ENCODE measurements at places on chromosomes 2 and 18. TPM values are rescaled to one million over a fixed set of nuclear protein-coding genes. Genes with fewer than 3 reads are reported as not detected.

Gene SOCS6
- 0.23 TPM for polyA plus RNA-seq

- peak; percentile 9 for DNase-seq
Observed at GRCh38 chr2:72887740-72888437, 681 bp downstream of the SPR start.

DNA sequence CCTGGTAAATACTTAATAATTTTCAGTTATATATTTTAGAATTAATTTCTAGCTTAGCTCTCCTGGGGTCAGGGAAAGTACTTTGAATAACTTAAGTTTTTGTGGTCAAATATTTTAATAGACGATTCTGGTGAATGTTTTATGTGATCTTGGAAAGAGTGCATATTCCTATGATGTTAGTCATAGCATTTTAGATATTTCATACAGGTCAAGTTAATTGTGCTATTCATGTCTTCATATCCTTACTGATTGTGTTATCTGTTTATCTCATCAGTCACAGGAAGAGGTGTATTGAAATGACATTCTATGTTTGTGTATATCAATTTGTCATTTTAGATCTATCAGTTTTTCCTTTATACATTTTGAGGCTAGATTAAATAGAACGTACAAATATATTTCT lies 576.2 kb downstream of the CPS1 start:
- DNase-seq: no peak

DNA sequence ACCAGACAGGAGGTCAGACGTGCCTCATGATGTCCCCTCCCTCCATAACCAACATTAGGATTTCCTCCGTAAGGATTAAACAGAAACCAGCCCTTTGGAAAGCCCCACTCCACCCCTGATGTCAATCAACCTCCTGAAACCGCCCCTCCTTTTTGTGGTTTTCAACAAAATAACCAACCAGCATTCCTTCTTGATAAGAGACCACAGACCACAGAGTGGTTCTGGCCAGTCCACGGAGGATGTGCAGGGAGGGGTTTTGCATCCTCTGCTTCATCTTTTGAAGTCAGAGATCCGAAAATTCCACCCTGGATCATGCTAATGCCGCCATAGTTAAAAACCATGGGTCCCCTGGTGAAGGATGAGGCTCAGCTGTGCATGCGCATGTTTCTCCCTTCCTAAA lies 180.0 kb upstream of the CCDC150 start:
- peak; percentile 8 for DNase-seq

GRCh38 chr18:40546875-40547274 lies 1408.2 kb upstream of the PIK3C3 start:
- DNase-seq: no peak

DNA sequence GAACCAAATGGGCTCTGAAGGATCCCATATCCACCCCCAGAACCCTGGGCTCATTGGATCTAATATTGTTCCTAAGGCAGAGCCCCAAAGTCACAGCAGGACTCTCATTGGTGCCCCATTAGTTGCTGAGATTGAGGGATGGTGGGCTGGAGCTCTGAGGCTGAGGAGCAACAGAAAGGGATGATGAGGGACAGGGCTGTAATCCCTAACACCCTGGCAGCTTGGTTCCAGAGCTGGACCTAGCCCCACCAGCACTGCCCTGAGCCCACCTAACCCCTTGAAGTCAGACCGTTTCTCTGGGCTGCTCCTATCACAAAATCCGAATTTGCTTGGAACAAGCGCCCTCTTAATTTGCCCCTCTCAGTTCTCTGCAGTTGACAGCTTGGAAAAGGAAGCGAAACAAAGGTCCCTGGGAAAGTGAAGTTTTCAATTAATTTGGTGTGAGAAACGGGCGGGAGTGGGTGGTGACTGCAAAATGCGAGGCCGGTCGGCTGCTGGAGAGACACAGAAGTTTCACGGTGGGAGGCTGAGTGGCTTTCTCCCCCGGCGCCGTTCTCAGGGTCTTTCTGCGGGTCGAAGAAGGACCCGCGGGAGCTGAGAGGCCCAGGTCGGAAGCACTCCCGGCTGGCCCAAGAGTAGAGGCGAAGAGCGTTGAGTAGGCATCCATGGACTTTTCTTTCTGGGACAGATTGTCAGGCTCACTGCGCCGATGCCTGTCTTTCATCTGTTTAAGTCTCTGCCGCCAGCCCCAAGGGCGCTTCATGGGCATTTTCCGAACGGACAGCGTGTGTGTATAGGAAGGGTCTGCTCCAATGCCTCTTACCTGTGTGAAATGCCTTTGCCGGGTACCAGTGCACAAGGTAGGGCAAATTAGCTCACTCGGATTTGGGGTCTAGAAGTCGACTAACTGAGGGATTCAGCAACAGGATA lies 927 bp upstream of the HOXD13 start:
- DNase-seq: no peak

- DNase-seq: no peak
Observed at GRCh38 chr18:51668101-51668500, 470.6 kb upstream of the MEX3C start.

- no peak for DNase-seq
Observed at GRCh38 chr2:45443012-45443411, 168.1 kb downstream of the SRBD1 start.

Gene GPATCH11
- 9.6 TPM for polyA plus RNA-seq

DNA sequence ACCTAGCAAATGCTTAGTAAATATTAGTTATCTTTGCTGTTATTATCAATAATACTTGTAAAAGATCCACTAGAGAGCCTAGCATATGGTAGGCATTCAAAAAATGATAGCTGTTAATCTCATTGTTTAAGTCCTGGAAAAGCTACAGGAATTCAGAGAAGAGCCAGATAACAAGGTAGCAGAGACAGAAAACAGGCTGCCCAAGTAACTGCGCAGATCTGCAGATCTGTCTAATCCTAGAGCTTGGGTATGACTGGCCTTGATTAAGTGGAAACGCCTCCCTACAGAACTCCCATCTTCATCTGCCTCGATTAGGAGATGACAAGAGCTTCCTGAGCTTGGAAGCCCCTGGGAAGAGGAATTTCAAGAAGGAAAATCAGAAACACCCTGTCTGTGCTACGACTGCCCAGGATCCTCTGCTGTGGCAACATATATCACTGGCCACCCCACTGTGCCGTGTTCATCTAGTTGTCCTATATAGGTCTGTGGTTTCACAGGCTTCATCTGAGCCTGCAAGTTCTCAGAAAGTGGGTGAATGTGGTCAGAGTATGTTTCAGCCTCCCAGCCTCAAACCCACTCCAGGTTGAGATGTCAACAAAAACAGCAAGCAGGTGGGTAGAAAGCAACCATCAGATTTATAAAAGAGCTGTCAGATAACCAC lies 151.5 kb upstream of the PKDCC start:
- peak; percentile 5 for DNase-seq

Gene TWIST2
- not detected for polyA plus RNA-seq

Gene TNFRSF11A
- 1.1 TPM for polyA plus RNA-seq

Gene ITGB6
- polyA plus RNA-seq: not detected

Gene TMEM182
- polyA plus RNA-seq: 6.2 TPM

DNA sequence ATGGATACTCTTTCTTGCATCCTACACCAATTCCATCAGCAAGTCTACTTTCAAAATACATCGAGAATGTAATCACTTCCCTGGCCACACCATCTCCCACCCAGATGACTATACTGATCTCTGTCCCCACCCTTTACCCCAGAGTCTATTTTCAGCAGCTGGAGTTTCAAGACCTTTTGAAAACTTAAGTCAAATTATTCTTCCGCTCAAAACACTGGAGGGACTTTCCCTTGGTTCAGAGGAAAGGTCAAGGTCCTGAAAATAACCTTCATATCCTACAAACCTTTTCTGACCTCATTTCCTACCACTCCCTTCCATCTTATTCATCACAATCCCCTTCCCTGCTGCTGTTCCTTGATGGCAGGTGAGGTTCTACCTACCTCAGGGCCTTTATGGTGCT lies 58.8 kb upstream of the LYPD6 start:
- DNase-seq: no peak

DNA sequence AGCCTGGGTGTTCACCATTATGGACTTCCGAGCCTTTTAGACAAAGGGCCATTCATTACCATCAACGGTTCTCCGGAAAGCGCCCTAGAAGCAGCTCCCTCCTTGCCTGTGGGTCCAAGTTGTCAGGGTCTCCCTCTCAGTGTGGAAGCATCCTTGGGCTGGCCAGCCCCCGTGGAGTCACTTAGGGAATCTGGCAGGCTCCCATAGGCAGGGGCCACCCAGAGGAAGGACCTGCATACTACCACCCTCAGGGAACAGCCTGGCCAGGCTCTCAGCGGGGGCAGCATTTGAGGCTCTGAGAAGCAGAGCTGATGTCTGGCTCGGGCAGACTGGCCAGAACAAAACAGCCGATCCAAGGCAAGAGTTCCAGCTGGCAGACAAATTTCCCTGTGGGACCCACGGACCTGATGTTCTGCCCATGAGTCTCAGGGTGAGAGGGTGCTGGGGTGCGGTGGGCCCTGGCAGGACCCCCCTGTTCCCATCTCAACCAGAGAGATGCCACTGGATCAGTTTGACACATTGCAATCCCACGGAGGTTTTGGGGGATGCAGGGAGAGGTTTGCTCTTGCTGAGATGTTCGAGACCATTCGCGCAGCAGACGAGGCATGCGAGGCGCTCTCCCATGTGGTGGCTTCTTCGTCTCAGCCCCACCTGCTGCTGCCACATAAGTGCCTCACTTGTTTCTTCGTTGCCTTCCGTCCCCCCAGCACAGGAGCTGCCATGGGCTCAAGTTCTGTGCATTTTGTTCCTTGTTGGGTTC lies 56.9 kb downstream of the ACKR3 start:
- DNase-seq: no peak

DNA sequence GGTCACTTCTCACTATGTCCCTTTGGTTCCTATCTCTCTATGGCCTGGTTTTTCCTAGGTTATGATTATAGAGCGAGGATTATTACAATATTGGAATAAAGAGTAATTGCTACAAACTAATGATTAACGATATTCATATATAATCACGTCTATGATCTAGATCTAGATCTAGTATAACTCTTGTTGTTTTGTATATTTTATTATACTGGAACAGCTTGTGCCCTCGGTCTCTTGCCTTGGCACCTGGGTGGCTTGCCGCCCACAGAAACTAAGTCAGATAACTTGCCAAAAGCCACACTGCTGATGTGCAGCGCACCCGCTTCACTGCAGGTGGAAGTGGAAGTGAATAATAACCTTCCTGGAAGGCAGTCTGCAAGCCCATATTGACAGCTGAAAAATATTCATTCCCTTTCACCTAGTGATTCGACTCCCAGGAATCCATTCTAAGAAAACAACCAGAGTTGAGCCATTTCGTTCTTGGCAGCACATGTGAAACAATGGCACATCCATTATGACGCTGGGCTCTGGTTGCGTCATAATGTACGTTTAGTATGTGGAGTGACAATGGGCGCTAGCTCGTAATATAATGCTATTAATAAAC lies 725 bp upstream of the ANKRD53 start:
- DNase-seq: no peak

DNA sequence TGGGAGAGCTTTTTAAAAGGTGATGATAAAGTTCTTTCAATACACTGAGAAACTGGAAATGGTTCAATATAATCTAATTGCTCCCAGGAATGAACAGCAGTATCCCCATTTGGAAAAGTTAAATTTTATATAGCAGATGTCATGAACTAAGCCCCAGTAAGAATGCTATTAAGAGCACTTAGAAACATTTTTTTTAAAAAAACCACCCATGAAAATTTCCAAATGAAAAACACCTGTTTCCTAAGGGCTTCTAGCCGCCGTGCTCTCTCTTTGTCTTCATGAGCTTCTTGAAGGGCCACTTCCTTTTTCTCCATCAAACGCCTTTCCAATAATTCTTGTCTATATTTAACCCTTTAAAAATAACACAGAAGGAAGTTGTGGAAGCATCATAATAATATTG lies 77.0 kb downstream of the UPP2 start:
- no peak for DNase-seq

Gene PPM1G
- 117 TPM for polyA plus RNA-seq

DNA sequence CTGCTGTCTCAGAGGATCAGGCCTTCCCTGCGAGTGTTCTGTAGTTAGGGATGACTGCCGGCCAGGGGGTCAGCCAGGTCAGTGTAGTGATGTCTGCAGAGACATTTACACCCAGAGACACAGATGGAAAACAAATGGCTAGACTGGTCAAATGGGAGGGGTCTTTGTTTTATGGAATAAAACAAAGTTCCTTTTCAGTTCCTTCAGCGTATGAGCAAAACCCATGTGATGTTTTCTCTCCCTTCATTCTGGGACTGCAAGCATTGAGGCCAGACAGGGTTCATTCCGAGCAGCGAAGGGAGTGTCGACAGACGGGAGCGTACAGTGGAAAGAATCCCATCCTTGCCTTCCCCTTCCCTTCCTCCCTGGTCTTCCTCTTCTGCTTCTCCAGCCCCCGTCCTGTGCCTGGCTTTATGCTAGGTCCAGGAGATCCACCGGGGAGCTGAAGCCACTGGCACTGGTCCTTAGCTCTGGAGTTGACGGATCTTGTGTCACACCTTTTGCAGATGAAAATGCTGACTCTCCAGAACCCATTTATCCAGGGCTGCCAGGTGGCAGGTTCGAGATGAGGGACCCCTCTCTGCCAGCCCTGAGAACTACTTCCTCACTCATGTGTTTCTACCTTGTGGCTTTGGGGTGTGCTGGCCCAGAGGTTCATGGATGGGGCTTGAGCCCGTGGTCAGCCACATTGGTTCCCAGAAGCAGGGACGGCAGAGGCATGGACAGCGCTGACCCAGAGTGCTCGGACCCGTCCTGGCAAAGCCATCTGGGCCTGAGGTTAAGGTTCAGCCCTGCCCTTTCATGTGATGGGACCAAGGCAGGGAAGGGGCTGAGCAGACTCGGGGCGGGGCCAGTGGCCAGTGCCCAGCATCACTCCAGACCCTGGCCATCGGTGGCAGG lies 24.2 kb downstream of the ITGB1BP1 start:
- DNase-seq: no peak

Gene UGT1A4
- polyA plus RNA-seq: not detected

- no peak for DNase-seq
Observed at GRCh38 chr18:30903566-30903965, 139.0 kb downstream of the DSC3 start.

- no peak for DNase-seq
Observed at GRCh38 chr2:112636605-112637288, 9.0 kb upstream of the SLC20A1 start.

DNA sequence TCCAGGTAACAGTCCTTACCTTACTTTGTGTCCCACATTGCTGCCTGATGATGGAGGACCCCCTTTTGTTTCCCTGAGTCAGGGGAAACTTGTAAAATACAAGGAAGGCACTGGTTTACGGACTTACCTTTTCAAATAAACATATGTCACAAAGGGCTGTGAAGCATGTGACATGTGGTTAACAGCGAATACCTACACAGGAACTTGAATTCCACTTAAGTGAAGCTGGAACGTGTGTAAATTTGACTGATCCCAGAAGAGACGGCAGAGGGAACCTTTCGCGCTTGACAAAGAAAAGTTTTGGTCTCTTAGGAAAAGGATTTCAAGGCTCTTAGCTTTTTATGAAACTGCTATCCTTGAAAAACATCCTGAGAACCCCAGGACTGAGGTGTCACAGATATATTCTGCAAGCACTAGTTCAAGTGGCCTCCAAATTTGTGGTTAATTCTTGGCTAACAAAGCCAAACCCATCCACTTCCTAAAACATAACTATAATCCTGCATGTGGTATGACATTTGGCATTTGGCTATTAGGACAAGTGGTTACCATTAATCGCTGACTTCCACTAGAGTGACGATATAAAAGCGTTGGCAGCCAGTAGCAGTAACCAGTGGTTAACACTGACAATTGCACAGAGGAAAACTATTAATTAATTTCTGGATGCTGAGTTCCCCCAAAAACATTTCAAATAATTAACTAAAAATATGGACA lies 55.6 kb downstream of the ITGB6 start:
- no peak for DNase-seq

GRCh38 chr18:50126471-50126870 lies 68.5 kb downstream of the MYO5B start:
- no peak for DNase-seq

Gene SCN9A
- not detected for polyA plus RNA-seq

Gene NGEF
- polyA plus RNA-seq: not detected

GRCh38 chr18:3411854-3412268 lies 38.1 kb upstream of the TGIF1 start:
- no peak for DNase-seq

Measured in CD4-positive, CD25-positive, alpha-beta regulatory T cell (primary cell).